ENCODE measurements at places on chromosomes 16 and 17.

- no peak for DNase-seq
These were observed 356.3 kb upstream of the C16orf82 start for GRCh38 chr16:26710450-26710849.

DNA sequence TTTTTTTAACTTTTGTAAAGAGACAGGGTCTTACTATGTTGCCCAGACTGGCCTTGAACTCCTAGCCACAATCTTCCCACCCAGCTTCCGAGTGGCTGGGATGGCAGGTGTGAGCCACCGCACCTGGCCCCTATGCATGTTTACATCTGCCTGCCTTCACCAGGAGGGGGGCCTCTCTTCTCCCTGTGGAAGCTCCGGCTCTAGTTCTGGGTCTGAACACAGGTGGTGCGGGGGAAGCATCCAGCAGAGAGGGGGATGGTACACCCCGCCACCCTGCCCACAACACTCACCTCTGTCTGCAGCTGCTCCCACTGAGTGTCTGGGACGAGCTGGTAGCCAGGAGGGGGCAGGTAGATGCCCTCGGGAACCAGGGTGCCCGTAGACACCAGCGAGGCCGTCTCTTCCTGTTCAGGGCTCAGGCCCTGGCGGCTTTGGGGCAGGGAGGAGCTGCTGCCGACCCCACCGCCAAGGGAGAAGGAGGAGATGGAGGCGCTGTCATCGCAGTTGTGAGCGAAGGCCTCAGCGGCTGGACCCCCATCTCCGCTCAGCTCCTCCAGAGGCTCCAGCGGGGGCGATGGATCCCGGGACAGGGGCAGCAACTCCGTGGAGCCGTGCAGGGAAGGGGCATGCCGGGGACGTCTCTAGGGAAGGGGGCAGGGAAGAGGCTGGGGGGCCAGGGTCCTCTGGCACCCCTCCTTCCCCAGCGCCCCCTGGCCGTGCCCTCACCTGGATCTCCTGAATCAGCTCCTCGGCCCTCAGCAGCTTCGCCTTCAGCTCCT is 10.9 kb downstream of the RABEP2 start:
- DNase-seq, result no peak

DNA sequence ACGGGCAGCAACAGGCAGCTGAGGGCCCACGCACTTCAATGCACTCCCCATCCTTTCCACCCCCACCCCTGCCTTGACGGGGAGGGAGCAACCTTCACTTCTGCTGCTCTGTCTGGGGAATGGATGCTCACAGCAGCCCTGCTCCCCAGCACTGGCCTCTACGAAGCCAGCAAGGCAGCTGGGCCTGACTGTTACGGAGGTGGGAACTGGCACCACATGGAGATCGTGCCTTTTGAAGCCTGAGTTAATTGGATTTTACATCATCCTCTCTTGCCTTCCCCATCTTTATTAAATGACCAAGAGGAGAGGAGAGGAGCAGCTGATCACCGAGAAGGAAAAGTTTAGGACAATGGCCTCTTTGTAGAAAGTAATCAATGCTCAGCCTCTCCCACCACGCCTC is 187.0 kb upstream of the RPL38 start:
- DNase-seq, result no peak

- no peak for DNase-seq
These were observed 110.8 kb upstream of the DNAH9 start for GRCh38 chr17:11487469-11487868.

- no peak for DNase-seq
These were observed 26.3 kb downstream of the ARHGAP23 start for GRCh38 chr17:38454532-38454931.

- no peak for DNase-seq
These were observed 28.8 kb downstream of the MAP2K3 start for GRCh38 chr17:21313320-21313719.
